ENCODE measurements at places on chromosomes 1 and 21.
A peak's percentile ranks its signal among the peaks of the same experiment; 100 is the strongest.

- DNase-seq, result no peak
These were observed 68.1 kb upstream of the ANGPTL1 start for GRCh38 chr1:178938959-178939317.

DNA sequence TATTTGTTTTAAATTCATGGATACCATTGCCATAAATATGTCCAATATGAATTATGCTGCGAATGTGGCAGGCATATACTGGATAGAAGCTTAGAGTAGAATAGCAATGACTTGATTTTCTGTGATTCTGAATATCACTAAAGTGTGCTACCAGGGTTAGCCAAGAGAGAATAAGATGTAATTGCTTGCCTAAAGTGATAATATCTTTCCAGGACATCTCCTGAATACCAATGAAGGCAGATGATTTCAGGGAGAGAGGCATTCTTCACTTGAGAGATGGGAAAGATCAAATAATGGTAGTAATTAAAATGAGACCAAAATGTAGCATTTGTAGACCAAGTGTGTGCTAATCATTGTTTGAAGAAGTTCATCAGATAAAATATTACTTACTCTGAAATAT, 53.4 kb upstream of the KIAA1614 start:
- DNase-seq, result no peak

- DNase-seq, result peak; percentile 40
These were observed 70.3 kb upstream of the TINAGL1 start for GRCh38 chr1:31505911-31506497.

- DNase-seq, result no peak
These were observed 82.6 kb upstream of the GPR52 start for GRCh38 chr1:174364996-174365736.

- DNase-seq, result no peak
These were observed 164.5 kb upstream of the COA6 start for GRCh38 chr1:234208791-234209190.

GRCh38 chr1:155207806-155208540, at the start of gene THBS3:
THBS3 (minus strand) TSS chr1:155207897; CDS start chr1:155207876, 21 bp downstream.
- no peak for DNase-seq

- no peak for DNase-seq
These were observed 17.7 kb downstream of the METTL13 start for GRCh38 chr1:171799166-171799565.

GRCh38 chr1:19918057-19918456, 5.4 kb downstream of the PLA2G2E start:
- peak; percentile 35 for DNase-seq

DNA sequence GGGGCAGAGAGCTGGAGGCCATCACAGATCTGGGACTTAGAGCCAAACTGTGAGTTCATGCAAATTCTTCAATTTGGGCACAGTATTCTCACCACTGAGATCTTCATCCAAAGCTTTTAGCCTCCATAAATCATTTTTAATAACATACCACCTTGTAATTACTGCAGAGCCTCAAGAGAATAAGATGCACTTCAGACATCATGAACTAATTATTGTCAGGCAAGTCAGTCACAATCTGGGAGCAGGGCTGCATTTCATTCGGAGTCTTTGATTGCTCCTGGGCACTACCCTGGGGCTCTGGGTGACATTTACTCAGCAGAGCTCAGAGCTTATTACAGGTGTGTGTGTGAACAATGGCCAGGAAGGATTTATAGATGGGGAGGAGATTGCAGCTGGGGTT, 623.7 kb downstream of the PTPRU start:
- DNase-seq, result no peak

GRCh38 chr1:30476476-30476875, 246.9 kb downstream of the MATN1 start:
- DNase-seq, result no peak

DNA sequence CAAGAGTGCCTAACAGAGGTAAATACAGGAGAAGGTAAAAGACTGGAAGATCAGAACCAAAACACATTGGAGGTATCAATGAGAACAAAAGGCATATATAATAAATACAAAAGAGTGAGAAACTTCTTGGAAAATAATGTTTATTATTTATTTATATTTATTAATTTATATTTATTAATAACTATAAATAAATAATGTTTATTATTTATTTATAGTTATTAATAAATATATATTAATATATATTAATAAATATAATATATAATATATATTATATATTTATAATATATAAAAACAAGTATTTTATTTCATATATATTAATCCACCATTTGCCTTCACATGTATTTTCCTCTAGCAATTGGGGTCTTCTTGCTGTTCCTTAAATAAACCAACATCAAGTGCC, 391.9 kb downstream of the GPATCH2 start:
- no peak for DNase-seq

DNA sequence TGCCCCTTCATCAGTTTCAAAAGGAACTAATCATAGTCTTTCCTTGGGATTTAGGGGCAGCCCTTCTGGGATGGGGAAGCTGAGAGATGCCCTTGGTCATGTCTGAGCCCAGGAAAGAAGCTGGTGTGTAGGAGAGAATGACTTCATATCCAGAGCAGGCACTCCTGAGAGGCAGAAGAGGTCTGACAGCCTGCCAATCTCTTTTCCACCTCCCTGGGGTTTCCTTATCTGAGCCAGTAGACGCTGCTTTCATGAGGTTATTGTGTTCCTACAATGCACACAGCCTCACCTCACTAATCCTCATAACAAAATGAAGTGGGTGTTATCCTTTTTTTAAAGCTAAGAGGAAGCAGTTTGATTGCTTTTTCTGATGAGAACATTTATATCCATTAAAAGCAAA, 14.1 kb downstream of the ROR1 start:
- no peak for DNase-seq

DNA sequence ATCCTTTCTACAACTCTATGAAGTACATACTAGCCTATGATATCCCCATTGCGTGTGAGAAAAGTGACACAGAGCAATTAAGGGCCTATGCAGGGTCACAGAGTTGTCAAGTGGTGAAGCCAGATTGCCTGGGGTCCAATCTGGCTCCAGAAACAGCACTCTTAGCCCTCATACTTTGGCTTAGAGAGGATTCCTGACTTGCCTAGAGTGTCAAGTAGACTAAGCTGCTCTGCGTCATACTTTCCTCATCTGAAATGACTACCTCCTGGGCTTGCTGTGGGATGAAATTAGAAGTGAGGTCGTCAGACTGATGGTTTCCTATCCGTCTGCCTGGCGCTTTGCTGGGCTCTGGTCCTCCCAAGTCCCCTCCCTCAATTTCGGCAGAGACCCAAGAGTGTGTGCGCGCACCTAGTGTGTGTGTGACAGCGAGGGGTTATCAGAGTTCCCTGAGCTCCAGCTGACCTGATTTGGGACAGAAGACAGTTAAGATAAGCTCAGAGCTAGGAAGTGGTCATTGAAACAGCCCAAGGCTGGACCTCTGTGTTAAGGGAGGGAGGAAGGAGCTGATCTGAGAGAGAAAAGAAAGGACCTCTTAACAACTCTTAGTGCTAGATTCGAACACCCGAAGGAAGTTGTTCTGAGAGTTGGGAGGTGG, 5.4 kb upstream of the NUAK2 start:
- no peak for DNase-seq

DNA sequence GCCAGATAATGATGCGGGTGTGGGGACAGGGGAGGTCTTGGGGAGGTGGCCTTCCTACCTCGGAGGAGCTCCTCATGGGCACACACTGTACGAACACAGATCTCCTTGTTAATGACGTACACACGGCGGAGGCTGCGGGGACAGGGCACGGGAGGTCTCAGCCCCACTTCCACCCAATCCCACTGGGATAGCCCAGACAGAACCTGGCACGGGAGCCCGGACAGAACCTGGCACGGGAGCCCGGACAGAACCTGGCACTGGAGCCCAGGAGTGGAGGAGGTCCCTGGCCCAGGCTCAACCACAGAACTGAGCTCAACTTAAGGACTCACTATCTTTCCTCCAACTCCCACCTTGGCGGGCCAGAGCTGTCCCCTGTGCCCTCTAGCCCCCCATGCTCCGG, 5.2 kb downstream of the MFAP2 start:
- no peak for DNase-seq

GRCh38 chr1:212285685-212286555, 710 bp downstream of the PPP2R5A start:
- DNase-seq, result peak; percentile 31

DNA sequence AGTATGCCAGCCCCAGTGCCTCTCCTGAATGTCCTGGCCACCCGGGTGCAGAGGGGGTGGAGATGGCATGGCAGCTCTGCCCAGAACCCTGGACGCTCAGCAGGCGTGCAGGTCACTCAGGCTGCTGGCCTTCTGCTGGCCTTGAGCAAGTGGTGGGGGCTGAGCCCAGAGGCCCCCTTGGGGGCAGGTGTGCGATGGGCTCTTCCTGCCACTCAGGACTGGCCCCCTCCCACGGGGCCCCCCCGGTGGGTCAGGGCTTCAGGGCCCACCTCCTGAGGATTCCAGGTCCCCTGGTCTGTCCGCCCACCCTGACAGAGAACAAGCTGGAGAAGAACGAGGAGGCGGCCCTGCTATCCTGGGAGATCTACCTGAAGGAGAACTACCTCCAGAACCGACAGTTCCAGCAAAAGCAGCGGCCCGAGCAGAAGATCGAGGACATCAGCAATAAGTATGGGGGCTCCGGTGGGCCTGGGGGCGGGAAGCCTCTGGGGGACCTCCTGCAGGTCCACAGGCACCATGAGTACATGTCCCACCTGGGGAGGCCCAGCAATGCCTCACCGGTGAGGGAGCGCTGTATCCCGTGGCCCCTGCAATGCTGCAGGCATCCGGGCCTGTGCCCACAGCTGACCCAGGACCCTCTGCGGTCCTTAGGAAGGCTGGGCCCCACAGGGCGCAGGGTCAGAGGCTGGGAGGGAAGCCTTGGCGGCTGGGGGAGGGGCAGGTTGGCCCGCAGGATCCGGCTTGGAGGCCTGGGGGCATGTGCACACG, 37.0 kb upstream of the LRRC3 start:
- no peak for DNase-seq

GRCh38 chr1:37448691-37449417, 25.5 kb upstream of the ZC3H12A start:
- no peak for DNase-seq

DNA sequence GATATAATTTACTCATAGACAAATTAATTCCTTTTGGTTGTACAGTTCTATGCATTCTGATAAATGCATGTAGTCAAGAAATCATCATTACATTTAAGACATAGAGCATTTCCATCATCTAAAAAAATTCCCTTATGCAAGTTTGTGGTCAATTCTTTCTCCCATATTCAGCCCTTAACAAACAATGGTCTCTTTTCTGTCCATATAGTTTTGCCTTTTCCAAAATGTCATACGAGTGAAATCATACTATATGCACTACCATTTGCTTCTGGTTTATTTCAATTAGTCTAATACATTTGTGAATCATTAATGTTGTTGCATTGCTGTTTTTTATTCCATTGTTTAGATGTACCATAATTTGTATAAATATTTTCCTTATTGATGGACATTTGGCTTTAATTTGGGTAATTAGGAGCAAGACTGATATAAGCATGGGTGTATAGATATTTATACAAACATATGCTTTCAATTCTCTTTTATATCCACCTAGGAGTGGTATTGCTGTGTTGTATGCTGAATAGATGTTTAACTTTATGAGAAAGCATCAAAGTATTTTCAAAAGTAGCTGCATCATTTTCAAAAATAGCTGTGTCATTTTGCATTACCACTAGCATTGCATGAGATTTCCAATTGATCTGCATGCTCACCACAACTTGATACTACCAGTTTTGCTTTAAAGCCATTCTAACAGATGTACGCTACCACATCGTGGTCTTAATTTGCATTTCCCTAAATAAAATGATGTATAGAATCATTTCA, 397.0 kb upstream of the ADAMTS5 start:
- no peak for DNase-seq

DNA sequence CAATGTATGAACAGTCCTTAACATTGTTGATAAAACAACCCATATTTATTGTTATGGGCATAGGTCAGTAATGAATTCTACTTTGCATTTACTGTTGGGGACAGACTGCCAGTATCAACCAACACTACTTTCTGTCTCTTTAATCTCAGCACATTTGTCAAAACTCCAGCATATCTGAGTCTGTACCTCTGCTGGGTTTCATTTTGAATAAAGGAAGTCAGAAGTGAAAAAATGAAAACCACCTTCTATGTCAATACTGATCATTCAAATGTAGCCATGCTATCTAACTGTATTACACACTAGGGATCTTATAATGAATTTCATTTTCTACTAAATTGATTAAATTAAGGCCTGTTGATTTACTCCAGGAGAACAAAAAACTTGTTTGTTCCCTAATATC, 24.2 kb upstream of the CXADR start:
- DNase-seq, result no peak

GRCh38 chr1:23916209-23917131, 3.3 kb upstream of the CNR2 start:
- DNase-seq, result peak; percentile 77

DNA sequence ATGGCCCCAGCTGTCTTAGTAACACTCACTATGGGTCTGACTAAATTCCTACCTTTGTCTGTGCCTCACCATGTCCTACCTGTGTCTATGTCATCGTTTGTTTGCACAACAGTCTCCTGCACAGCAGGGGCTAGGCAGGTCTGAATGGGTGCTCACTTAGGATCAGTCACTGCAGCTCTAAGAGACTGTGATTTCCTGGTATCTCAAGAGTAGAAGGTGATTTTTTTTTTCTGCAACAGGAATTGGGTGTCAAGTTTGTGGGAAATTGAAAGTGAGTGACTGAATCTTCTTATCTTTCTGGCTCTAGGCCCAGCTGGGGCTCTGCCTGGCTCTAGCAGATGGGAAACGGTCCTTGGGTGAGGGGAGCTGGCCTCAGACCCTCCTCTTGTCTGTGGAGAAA, 46.4 kb upstream of the TRABD2B start:
- DNase-seq, result no peak

DNA sequence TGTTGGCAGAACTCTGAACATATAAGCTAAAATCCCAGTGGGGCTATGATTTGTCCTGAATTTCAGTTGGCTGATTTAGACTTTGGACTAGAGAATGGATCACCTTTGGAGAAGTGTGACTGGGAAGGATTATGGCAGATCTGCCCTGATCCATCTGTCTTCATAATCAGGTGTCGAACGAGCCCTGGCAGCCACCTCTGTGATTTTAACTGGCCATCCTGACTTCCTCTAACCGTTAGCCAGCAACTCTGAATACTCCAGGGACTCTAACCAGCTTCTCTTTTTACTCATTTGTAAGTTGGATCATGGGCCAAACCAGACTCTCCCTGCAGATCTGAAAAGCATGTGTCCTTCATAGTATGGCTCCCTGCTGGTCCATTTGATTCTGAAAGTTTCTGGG, 32.0 kb downstream of the ACTN2 start:
- DNase-seq, result no peak

- no peak for DNase-seq
These were observed 67.8 kb downstream of the SLC35A3 start for GRCh38 chr1:100037656-100037926.

DNA sequence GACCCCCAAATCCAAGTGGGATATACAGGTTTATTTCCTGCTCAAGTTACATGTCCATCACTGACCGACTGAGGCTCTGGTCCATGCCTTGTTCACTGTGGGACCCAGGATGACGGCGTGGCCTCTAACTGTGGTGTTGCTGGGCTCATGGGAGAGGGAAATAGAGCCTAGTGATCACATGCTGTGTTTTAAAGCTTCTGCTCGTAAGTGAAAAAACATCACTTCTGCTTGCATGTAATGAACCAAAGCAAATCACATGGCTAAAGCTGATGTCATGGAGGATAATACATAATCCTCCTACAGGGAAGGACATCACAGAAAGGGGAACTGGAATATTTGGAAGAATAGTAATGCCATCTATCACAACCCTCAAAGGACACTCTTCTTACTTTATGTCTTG, 107.6 kb downstream of the FASLG start:
- no peak for DNase-seq

- peak; percentile 53 for DNase-seq
These were observed 96.1 kb upstream of the OLIG2 start for GRCh38 chr21:32929633-32930038.

- DNase-seq, result no peak
These were observed 58.3 kb downstream of the CLEC20A start for GRCh38 chr1:178438432-178438831.
